ENCODE measurements at places on chromosomes 12 and 14.

DNA sequence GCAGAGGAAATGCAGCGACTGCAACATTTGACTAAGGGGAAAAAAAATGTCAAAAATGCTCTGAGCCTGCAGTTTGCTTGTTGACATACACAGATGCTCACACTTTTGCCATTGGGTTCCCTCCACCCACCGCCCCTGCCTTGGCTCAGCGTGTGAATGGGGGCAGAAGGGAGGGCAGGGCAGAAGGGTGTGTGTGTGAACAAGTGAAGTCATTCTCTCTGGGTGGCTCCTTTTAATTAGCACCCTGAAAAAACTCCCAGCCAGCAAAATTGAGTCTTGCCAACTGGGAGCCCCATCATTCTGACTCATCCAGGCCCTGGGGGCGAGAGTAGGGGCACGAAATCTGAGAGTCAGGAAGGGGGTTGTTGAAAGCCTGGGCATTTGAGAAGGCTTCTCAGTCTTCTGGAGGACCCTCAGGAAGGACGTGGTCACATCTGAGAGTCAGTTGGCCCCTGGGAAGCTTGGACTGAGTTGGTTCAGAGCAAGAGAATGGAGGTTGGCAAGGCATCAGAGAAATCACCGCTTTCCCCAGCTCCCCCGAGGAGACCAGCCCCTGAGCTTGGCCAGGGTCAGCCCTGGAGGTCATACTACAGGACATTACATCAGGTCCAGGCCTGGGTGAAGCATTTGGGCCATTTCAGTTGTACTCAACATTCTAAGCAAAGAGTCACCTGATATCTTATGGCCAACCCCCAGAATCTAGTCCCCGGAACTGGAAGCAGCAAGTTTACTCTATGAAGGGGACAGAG, 22.7 kb upstream of the KRT78 start:
- DNase-seq = peak; percentile 52

GRCh38 chr14:91918186-91918883, 29.2 kb downstream of the FBLN5 start:
- DNase-seq = peak; percentile 40

GRCh38 chr14:68391311-68392014, 401.4 kb downstream of the ZFP36L1 start:
- DNase-seq = peak; percentile 84

GRCh38 chr12:97209997-97210396, 252.6 kb upstream of the RMST start:
- no peak for DNase-seq

DNA sequence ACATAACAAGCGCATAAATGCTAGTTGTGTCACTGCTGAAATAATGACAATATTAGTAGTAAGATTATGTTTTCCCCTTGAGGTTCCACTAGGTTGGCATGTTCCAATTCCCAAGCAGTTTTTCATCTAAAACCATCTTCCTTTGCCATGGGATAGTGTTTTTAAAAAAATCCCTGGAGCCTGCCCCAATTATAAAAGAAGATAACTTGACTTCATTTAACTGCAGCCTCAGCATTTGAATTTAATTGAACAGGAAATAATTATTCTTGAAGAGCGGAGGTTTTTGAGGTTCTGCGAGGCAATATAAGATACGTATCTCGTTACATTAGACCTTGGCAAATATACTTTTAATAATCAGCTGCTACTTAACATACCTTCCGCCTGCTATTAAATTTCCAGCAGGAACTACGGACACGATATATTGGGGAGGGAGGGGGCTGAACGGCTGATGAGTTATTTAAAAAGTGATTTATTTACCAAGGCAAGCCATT, 65.2 kb upstream of the HSPB8 start:
- DNase-seq = no peak

- no peak for DNase-seq
Measured at GRCh38 chr12:31231611-31232360, 94.2 kb downstream of the SINHCAF start.

DNA sequence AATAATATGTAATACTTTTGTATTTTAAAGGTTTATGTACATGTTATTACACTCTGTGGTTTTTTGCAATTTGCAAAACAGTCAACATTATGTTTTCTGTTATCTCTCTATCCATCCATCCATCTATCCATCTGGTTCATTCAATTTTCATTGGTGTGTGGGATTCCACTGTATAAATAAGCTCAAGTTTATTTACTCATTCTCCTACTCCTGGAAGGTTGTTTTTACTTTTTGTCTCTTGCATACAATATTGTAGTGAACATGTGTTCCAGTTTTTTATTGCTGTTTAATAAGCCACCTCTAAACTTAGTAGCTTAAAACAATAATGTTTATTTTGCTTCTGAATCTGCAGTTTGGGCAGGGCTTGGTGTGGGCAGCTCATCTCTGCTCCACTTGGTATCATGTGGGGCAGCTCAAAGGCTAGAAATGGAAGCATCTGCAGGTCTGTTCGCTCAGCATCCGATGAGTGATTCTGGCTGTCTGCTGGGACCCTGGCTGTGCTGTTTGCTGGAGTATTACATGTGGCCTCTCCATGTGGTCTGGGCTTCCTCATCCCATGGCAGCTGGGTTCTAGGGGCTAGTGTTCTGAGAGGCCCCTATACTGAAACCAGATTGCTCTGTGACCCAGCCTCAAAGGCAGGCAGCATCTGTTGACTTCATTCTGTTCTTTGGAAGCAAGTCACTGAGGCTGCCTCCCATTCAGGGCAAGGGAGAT, 98.8 kb downstream of the SLC25A47 start:
- no peak for DNase-seq

- no peak for DNase-seq
Measured at GRCh38 chr12:67843257-67843656, 146.0 kb upstream of the IFNG-AS1 start.

- DNase-seq = no peak
Measured at GRCh38 chr14:52988139-52988538, 37.3 kb upstream of the FERMT2 start.

- no peak for DNase-seq
Measured at GRCh38 chr14:99412117-99413061, 68.3 kb downstream of the SETD3 start.

GRCh38 chr12:28099871-28100270, 90.4 kb upstream of the CCDC91 start:
- DNase-seq = no peak

DNA sequence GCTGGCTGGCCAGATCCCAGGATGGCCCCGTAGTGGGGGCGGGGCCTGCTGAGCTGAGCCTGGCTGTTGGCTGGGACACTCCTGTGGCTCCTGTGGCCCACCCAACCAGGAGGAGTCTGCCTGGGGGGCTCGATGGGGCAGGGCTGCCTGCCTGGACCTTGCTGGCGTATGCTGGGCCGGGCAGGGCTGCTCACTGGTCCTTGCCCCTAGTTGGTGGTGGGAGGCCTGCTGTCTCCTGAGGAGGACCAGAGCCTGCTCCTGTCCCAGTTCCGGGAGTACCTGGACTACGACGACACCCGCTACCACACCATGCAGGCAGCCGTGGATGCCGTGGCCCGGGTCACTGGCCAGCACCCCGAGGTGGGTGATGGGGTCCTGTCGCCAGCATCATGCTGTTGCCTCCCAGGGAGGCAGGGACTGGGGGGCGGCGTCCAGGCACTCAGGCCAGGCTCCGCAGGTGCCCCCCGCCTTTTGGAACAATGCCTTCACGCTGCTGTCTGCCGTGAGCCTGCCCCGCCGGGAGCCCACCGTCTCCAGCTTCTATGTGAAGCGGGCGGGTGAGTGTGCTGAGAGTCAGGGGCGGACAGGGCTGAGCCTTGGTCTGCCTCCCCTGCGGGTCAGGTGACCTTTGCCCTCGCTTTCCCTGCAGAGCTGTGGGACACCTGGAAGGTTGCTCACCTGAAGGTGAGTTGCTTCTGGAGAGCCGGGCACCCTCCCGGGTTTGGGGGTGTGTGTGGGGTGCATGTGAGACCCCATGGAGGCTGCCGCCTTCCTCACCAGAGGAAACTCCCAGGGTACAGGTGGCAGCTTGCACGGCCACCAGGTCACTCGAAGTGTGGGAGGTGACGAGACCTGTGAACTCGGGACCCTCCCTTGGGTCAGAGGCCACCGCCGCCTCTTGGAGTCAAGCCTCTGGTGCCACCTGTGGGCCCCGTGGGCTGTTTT, 3.4 kb downstream of the NOC4L start:
- peak; percentile 19 for DNase-seq

DNA sequence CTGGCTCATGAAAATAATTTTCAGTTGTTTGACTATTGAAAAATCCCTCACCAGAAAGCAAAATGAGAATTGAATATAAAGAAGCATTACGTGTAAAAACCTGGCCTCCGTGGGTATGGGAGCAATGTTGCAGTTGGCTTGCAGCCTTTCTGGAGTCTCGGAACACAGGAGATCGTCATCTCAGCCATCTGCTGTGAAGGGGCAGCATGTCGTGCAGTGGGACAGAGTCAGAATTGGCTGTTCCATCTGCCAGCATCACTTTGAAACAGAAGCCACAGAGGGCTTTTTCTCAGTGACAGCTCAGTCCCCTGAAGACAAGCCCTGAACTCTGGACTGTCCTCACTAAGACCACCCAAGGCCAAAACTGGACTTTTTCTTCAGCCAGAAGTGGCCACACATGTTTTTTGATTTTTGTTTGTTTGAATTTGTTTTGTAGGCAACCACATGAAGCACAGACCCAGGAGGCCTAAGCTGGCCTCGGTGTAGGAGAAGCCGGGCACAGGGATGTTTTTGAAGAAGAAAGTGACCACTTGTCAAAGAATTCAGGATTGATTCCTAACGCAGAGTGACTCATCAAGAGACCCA, 170.8 kb upstream of the DYRK2 start:
- DNase-seq = no peak

All from femur (tissue), 1 donor.